ENCODE measurements at places on chromosomes 16 and 17.

DNA sequence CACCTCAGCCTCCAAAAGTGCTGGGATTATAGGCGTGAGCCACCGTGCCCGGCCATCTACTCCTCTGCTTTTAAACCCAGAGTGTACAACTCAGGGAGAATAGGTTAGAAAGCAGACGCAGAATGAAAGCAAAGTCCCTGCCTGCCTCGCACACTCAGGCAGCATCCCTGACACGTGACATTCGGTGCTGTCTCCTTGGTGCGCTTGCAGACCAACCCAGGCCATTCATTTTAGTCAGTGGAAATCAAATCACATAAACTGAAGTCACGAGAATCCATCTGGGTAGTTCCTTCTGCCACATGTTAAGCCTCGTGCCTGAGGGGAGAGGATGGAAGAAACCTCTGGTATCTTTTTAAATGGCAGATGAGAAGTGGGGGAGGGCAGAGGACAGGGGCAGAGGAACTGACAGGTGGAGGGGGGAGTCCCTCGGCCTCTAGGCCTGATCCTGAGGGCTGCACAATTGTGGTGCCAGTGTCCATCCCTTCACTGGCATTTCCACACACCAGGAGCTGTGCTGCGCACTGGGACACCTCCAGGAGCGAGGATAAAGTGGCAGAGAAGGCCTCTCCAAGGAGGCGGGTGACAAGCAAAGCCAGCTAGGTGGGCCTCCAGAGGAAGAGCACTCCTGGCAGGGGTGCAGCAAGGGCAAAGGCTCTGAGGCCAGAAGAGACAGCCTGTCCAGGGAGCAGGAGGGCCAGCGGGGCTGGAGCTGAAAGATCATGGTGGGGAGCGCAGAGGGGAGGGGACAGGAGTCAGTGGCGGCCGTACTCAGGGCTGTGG lies 196.3 kb downstream of the KATNIP start:
- no peak for DNase-seq

GRCh38 chr17:70290770-70291169 lies 121.4 kb downstream of the KCNJ2 start:
- no peak for DNase-seq

DNA sequence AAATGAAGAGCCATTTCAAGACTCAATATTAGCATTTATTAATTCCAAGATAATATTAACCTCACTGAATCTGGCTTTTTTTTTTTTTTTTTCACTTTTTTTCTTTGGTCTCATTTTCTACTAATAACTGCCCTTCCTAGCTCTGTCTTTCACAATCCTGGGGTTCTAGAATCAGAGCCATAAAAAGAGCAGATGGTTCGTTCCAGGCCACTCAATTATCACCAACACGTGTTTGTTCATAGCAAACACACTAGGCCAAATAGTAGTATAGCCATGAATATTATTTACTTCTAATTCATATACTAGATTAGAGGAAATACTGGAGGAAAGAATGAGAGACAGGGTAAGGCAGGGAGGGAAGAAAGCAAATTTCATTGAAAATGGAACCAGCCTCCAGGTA lies 39.8 kb downstream of the TEX2 start:
- DNase-seq = no peak

- no peak for DNase-seq
Measured at GRCh38 chr16:27638833-27639560, 89.1 kb downstream of the KATNIP start.

GRCh38 chr16:15605839-15606517 lies 37.0 kb downstream of the MARF1 start:
- DNase-seq = no peak

DNA sequence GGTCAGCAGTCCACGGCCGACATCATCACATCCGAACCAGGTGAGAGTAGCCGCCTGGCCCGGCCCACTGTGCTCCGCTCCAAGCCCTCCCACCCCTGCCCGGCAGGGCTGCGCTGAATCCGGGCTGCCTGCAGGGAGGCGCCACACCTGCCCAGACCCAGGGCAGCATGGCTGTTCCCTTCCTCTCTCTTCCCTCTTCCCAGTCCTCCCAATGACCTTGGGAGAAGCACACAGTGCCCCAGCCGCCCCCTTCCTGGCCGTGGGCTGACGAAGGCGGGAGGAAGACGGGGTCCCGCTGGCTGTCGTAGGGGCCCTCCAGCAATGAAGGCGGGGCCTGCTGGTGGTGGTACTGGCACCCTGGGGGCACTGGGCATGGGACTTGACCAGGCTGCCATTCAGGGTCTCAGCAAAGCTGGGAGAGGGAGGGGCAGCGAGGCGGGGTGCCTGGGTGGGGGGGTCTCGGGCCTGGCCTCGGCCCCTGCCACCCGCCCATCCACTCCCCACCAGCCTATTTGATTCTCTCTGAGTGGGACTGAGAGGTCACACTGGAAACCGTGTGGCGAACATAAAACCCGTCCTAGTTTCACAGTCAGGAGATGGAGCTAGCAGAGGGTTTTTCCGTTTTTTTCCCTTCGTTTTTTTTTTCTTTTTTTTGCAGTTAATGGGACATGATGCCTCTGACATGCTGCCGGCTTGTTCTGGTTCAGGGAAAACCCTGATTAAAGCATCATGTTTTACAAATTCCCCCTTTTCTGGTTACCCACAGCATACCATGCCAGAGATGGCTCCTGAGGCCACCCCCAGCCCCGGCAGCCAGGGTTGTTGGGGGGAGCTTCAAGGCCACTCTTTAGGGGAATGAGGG lies 50.6 kb downstream of the BAHCC1 start:
- DNase-seq = no peak

GRCh38 chr17:67518876-67519275 lies 141.8 kb downstream of the PITPNC1 start:
- DNase-seq = no peak
